Activated T-helper 2 cell treated with anti-CD3 and anti-CD28 coated beads, Interferon-gamma antibody, Interleukin-2, Interleukin-4, amounts not matched to agents 10 μg/mL and 5 μg/mL and 100 μg/mL, durations not matched to agents 14 hours and 24 hours and 36 hours (primary cell): ENCODE measurements at places on chromosomes 6 and 20.

GRCh38 chr20:32045999-32046398 lies 6.0 kb upstream of the HCK start:
- DNase-seq = no peak

DNA sequence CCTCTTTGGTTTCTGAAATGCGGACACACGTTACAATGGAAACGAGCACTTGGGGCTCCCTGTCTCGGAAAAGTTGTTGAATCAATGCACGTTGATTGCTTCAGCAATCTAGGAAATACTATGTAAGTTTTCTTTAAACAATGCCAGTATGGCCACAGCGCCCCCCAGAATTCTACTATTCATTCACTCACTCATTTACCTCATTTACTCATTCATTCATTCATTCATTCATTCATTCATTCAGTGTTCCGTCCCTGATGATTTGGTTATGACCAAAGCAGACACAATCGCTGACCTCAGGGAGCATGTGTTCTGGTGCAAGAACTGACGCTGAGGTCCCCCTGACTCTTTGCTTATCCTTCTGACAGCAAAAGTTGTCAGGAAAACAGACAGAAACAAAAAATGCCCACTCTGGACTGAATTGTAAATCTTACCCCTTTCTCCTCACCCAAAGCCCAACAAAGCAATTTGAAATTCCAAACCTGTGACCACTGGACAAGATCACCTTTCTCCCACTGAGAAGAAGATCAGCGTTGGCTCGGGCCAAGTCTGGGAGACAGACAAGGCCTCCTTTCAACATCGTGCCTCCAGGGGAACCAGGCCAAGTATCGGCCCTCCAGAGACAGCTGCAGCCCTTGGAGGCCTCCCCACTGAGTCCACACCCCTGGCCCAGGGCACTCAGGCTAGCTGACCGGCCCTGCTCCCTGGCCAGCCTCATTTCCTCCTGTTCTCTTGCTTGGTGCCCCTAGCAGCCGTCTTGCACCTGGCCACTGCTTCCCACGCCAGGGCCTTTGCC lies 15.0 kb upstream of the PMEPA1 start:
- DNase-seq = no peak

DNA sequence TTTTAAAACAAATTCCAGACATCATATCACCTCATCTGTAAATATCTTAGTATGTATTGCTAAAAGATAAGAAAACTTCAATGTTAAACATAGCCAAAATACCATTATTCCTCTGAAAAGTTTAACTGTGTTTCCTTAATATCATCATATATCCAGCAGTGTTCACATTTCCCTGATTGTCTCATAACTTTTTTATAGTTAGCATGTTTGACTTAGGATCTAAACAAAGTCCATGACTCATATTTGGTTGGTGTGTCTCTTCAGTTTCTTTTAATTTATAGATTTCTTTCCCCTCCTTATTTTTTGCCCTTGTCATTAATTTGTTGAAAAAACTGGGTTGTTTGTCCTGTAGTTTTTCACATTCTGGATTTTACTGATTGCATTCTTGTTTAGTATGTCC lies 163.0 kb downstream of the RPS12 start:
- no peak for DNase-seq

- no peak for DNase-seq
Measured at GRCh38 chr6:10989587-10989986, 54.5 kb downstream of the ELOVL2 start.

DNA sequence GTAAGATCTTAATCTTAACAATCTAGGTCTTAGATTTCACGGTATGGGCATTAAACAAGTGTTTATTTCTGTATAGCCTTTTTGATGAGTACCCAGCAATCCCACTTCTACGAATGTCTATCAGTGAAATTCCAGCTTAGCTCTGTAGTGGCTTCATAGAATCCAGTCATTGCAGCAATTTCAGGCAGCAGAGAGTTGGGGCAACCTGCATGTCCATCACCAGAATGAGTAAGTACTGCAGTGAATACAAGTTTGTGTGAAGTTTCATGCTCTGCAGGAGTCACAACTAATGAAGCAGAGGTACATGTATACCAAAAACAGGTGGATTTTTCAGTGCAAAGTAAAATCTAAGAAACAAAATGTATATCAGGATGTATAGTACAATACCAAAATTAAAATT lies 151.7 kb downstream of the OR2B2 start:
- no peak for DNase-seq

- DNase-seq = peak; percentile 4
Measured at GRCh38 chr6:2945153-2945452, 26.3 kb downstream of the SERPINB6 start.
